Tibial artery (tissue), 4 donors: ENCODE measurements at places on chromosomes 7 and 10.

- DNase-seq = peak; percentile 44
Observed at GRCh38 chr7:155579565-155579964, 33.2 kb upstream of the CNPY1 start.

- DNase-seq = no peak
Observed at GRCh38 chr7:1246160-1246870, 13.6 kb downstream of the UNCX start.

- DNase-seq = no peak
Observed at GRCh38 chr10:58574058-58574457, 61.4 kb downstream of the BICC1 start.

- DNase-seq = no peak
Observed at GRCh38 chr10:127919418-127920271, 12.7 kb downstream of the PTPRE start.

DNA sequence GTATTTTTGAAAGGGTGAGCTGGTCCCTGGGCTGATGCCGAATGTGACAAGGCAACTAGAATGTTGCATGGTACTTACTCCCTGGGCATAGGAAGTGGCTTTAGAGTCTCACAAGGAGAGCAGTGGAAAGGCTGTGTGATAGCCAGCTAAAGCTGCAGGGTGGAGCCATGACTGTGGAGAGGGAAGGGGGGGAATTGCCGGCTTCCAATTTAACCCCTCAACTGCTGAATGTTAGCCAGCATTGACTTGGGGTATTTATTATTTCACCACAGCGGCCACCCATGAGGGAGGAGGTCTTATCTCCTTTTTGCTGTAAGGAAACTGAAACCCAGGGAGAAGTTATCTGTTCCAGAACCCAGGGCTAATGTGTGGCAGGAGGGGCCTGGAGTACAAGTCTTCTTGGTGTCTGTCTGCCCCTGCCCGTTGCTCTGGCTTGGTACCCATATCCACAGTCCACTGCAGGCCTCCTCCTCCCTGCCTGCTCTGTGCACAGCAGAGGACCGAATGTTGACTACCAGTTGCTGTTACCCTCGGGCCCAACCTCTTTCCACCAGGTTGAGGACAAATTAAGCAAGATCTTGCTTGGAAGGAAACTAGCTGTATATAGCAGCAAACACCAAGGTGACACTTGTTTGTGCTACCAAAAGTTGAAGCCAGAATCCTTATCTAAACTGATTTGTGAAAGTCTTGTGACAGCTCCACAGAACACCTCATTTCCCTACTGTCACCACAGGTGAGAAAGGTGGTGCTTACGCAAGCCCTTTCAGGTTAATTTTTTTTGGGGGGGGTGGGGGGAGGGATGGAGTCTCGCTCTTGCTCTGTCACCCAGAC lies 37.6 kb downstream of the WBP1L start:
- no peak for DNase-seq

- DNase-seq = no peak
Observed at GRCh38 chr7:158663428-158663741, 41.2 kb downstream of the NCAPG2 start.

- DNase-seq = no peak
Observed at GRCh38 chr7:130513447-130513846, 21.6 kb downstream of the MEST start.

DNA sequence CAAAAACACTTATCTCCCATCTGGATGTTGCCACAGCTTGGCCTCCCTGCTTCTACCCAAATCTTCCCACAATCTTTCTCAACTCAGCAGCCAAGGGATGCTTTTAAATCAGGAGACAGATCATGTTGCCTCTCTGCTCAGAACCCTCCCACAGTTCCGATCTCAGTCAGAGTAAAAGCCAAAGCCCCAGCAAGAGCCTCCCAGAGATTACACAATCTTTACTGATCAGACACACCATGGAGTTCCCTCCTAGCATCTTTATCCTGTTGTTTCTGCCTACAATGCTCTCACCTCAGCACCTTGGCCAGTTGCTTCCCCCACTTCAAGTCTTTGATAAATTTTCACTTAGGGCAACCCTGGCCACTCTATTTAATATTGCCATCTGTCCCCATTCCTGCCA lies 41.9 kb upstream of the ZNF33B start:
- DNase-seq = no peak

DNA sequence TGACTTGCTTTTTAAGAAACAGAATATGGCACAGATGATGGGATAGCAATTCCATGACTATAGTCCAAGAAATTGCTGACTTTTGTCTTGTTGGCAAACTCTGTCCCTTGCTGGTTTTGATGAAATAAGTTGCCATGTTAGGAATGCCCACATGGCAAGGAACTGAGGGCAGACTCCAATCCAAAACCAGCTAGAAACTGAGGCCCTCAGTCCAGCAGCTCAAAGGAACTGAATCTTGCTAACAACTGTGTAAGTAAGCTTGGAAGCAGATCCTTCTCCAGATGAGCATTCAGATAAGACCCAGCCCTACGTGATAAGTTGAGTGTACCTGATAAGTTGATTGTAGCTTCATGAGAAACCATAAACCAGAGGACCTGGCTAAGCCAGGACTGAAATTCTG lies 64.3 kb upstream of the BMPER start:
- no peak for DNase-seq

GRCh38 chr7:25391295-25391861 lies 163.1 kb upstream of the NPVF start:
- no peak for DNase-seq

- no peak for DNase-seq
Observed at GRCh38 chr7:30816645-30817370, 45.6 kb downstream of the MINDY4 start.

- no peak for DNase-seq
Observed at GRCh38 chr7:48360574-48360973, 189.3 kb downstream of the ABCA13 start.

- no peak for DNase-seq
Observed at GRCh38 chr10:10520491-10521385, 496.9 kb upstream of the CELF2 start.

- no peak for DNase-seq
Observed at GRCh38 chr7:130290745-130291144, 2.2 kb upstream of the CPA4 start.

GRCh38 chr7:111982804-111983203 lies 223.4 kb downstream of the DOCK4 start:
- no peak for DNase-seq

DNA sequence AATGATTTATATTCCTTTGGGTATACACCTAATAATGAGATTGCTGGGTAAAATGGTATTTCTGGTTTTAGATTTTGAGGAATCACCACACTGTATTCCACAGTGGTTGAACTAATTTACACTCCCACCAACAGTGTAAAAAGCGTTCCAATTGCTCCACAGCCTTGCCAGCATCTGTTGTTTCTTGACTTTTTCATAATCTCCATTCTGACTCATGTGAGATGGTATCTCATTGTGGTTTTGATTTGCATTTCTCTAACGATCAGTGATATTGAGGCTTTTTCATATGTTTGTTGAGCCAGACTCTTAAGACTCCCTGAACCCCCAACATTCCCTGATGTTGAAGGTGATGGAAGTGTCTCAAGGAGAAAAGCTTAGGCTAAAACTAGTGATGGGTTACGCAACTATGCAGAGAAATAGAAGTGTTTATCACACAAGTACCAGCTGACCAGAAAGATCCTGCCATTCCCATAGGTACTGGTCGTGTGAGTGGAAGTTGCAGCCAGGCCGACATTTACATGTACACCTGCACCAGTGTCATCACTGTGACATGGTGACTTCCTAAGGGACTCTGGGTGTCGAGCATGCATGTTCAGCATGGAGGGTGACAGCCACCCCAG lies 711.2 kb upstream of the NRP1 start:
- DNase-seq = no peak

- DNase-seq = no peak
Observed at GRCh38 chr7:155773531-155773930, 38.7 kb downstream of the SHH start.

DNA sequence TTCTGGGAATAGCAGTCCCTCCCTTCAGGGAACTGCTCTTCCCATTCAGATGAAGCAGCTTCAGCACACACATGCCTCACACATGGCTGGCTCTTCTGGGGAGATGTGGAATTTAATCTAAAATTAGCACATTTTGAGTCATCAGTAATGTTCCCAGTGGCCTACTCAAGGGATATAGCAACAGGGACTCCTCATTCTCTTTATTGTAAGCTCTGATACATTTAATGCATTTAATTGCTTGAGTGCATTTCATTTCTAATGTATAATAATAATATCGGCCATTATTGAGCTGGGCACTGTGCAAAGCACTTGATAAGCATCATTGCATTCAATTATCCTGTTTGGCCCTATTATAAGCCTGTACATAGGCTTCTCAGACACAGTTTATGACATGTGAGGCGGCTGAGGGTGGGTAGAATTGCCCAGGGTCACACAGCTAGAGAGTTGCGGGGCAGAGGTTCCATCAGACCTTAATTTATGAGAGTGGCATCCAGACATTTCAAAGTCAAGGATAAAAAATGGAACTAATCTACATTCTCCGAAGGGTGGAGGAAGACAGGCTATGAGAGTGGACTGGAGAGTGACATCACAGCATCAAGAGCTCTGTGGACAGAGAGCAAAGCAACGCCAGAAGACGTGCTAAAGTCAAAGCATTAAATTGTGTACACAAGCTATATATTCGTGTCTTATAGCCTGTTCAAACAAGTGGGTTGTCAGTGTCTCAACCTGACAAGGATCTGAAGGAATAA lies 76.8 kb downstream of the LANCL2 start:
- no peak for DNase-seq

DNA sequence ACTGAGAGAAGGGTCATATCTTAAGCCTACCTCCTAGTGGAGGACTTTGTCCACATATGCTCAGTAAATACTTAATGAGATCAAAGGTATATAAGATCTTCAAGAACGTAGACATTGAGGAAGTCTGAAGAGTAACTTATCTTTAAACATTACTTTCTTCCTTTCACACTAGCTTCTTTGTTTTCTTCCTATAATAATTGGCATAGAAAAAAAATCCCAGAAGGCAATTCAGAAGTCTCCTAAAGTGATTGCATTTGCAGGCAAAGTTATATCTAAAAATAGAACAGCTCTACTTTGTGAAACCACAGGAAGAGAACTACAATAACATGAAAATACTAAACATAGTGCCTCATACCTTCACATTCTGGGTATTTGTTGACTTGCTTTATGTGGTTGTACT lies 150.4 kb downstream of the PPP1R3A start:
- DNase-seq = no peak

- no peak for DNase-seq
Observed at GRCh38 chr10:437698-438490, 251.6 kb downstream of the DIP2C start.

DNA sequence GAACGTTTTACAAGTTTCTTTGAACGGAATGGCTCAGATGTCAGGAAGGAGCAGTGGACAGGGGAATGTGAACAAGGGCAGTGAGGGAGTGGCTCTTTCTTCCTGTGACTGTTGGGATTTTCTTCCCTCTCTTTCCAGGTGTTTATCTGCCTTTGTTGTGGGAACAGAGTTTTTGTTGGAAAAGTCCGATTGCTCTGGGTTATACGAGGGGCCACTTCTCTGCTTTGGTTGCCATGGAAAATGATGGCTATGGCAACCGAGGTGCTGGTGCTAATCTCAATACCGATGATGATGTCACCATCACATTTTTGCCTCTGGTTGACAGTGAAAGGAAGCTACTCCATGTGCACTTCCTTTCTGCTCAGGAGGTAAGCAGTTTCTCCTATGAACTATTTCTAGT lies 41.4 kb downstream of the ZRANB1 start:
- no peak for DNase-seq

- DNase-seq = no peak
Observed at GRCh38 chr10:119633538-119634218, 17.5 kb upstream of the BAG3 start.

GRCh38 chr7:129285111-129285510 lies 60.3 kb downstream of the AHCYL2 start:
- no peak for DNase-seq

- DNase-seq = no peak
Observed at GRCh38 chr7:86933295-86933845, 126.1 kb downstream of the ELAPOR2 start.

GRCh38 chr7:72326365-72326764 lies 85.8 kb downstream of the CALN1 start:
- DNase-seq = no peak

GRCh38 chr7:54802841-54803240 lies 43.8 kb upstream of the SEC61G start:
- DNase-seq = no peak

GRCh38 chr10:29828956-29829355 lies 194.2 kb upstream of the SVIL start:
- DNase-seq = no peak

GRCh38 chr7:85520175-85520574 lies 333.3 kb upstream of the SEMA3D start:
- no peak for DNase-seq

DNA sequence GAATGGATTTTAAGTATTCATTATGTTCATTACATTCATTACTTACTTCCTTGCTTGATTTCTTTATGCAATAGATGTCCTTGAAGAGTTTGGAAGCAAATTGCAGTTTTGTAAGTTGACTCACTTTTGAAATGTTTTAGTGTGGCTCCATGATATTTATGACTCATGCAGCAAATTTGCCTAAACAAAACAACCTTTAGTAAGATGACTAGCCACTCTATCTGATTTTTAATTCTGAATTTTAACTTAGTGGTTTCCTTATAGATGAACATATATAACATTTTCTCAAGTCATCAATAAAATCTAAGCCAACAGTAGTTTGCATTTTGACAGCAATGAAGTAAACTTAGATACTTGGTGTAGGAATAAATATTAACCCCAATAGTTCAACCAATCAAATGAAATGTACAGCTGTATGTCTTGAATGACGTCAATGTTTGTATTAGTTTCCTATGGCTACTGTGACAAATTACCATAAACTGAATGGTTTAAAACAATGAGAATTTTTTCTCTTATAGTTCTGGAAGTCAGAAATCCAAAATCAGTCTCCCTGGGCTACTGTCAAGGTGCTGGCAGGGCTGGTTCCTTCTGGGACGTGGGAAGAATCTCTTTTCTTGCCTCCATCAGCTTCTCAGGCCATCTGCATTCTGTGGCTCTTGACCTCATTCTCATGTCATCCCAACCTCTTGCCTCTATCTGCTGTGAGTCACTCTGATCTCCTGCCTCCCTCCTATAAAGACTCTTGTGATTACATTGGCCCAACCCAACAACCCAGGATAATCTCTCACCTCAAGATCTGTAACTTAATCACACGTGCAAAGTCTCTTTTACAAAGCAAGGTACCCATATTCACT lies 73.4 kb downstream of the AHR start:
- no peak for DNase-seq

GRCh38 chr7:130668258-130669084 lies at the start of gene COPG2:
Gene COPG2, minus strand, starts transcription at chr7:130668748. Its CDS starts 80 bp downstream, at chr7:130668668.
- DNase-seq = peak; percentile 80
